ENCODE measurements at places on chromosomes 7 and 10.

DNA sequence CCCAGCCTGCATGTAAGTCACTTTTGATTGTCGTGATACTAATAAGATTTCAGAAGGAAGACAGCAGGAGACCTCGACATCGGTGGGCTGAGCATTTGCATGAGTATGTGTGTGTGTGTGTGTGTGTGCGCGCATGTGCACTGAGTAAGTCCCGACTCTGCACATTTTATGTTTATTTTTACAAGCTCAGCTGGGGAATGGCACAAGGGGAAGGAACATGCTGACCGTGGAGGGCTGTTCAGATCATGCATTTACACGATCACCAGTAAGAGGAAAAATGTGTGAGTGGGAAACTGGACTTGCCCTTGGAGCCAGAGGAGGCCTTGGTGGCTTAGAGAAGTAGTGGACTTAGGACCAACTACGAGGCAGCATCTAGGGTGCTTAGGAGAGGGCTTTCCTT is 41.3 kb downstream of the IL2RA start:
- no peak for DNase-seq

DNA sequence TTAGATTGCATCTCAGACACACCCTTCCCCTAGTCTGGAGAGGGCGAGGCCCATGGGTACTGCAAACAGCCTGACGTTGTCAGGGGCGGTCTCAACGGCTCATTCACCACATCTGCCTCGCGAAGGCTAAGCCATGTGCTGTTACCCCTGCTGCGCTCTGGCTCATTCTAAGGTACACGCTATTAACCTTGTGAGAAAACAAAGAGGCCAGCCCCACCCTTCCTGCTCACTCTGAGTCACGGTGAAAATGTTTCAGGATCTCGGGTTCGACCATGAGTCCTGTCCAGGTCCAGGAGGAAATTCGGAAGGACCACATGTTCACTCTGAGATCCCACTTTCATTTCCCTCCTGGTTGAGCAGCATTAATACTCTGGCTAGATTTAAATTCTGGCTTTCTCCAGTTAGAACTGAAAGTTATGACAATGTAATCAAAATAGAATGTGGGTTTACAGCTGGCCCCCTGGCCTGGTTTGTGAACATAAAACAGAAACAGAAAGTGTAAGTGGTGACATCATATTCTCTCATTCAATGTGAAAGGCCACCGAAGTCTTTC is 55.2 kb downstream of the EGFR start:
- no peak for DNase-seq

DNA sequence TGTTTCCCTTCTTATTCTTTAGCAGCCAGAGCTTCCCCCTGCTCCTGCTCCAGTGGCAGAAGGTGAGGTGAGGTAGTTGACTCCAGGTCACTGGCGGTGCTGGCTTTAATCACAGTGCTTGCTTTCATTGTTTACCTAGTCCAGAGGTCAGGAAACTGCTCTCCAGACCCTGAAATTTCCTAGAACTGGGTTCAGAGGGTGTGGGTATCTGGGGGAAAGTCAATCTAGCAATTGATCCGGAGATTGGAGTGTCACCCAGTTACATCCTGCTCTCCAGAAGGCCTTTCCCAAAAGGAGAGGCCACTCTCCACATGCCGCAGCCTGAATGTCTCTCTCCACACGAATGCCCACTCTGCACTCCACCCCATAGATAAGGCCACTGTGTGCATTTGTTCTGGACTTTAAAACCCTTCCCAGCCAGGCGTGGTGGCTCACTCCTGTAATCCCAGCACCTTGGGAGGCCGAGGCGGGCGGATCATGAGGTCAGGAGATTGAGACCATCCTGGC is 2.1 kb upstream of the MBL2 start:
- no peak for DNase-seq

DNA sequence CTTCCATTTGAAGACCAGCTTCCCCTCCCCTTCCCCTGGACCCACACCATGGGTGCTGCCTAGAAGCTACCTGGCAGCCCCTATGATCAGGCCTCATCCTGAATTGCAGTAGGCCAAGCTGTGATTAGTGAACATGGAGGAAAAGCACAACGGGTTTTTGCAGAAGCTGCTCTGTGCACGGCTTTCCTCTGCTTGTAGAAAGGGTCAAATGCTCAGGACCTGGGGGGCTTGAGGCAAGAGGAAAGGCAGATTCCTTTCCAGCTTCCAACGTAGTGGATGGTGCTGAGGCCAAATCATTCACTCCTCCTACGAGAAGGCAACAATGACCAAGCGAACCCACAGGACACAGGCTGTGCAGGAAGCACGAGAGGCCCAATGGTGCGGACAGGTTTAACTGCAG is 410.3 kb upstream of the SHH start:
- no peak for DNase-seq

- no peak for DNase-seq
Measured at GRCh38 chr7:127226685-127227374, 25.9 kb downstream of the GRM8 start.

GRCh38 chr7:20403331-20403730 is 72.6 kb downstream of the ITGB8 start:
- no peak for DNase-seq

- no peak for DNase-seq
Measured at GRCh38 chr7:50348469-50349162, 44.1 kb downstream of the IKZF1 start.

DNA sequence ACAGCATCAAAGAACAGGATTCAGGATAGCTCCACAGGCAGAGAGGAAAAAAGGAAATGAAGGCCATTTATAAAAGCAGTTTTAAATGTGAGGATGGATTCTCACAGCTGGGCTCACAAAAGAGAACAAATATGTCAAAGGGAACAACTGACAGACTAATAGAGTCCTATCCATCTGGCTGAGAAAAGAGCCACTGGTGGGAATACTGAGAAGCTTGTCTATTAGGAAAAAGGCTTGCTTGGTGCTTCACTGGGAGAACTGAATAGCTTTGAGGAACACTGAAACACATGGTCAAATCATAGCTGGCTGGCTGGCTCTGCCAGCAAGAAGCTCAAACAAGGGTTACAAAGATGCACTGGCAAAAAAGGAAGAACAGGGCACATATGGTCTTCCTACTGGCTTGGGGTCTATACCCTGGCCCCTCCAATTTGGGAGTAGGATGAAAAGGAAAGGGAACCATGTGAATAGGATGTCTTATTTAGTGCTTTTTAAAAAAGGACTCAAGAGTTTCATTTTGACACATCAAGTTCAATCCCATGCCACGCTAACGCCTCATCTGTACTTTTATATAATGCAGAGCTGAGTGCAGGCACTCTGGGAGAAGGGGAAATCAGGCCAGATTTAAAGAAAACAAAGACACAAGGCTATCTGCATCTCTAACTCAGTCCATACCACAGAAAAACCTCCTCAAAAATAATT is 44.8 kb upstream of the KCNIP2 start:
- DNase-seq: no peak

- DNase-seq: no peak
Measured at GRCh38 chr10:50426485-50426884, 175.2 kb upstream of the ASAH2 start.

GRCh38 chr10:119209736-119210355 is 2.5 kb downstream of the GRK5 start:
- DNase-seq: no peak

GRCh38 chr10:70600512-70601395 is 1.8 kb downstream of the PRF1 start:
- DNase-seq: no peak

- DNase-seq: no peak
Measured at GRCh38 chr7:41900532-41900931, 197.6 kb upstream of the INHBA start.

DNA sequence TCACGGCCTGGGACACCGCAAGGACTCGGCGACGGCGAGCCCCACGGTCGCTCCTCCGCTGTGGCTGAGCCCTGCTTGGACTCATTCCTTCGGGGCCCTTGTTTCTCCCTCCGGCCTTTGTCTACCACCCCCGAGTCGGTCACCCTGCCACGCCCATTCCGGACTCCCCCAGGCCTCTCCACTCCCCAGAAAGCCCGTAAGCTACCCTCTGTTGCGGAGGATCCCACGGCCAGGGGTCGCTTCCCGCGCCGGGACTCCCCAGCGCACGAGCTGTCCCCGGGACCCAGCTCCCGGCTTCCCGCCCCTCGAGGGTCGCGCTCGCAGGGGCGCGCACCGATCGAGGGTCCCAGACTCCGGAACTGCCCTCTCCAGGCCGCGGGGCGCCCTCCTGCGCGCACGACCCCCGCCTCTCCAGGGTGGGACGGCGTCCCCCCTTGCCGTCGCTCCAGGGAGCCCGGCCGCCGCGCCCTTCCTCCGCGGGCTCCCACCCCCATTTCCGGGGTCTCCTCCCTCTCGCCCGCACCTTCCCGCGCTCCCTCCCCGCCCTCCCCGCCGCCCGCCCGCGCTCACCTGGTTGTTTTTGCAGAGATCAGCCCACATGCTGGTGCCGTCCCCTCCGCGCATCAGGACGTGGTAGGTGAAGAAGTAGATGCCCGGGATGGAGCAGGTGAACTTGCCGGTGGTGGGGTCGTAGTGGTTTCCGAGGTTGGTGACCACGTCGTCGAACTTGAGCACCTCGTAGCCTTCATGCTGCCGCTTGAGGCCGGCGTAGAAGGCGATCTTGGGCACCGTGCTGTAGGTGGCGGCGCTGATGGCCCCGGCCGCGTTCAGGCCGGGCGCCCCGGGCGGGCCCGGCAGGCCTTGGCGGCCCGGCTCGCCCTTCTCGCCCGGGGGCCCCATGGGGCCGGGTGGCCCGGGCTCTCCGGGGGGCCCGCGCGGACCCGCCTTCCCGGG is 1.5 kb downstream of the C1QL3 start:
- no peak for DNase-seq

DNA sequence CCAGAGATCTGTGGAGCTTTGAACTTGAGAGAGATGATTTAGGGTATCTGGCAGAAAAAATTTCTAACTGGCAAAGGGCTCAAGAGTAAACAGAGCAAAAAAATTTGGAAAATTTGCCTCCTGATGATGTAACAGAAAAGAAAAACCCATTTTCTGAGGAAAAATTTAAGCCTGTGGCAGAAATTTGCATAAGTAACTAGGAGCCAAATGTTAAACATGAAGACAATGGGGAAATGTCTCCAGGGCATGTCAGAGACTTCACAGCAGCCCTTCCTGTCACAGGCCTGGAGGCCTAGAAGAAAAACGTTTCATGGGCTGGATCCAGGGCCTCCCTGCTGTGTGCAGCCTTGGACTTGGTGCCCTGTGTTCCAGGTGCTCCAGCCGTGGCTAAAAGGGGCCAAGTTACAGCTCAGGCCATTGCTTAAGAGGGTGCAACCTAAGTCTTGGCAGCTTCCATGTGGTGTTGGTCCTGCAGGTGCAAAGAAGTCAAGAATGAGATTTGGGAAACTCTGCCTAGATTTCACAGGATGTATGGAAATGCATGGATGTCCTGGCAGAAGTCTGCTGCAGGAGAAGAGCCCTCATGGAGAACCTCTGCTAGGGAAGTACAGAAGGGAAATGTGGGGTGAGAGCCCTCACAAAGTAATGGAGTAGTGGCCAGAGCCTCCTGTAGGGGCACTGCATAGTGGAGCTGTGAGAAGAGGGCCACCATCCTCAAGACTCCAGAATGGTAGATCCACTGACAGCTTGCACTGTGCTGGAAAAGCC is 8.1 kb downstream of the SEMA3D start:
- DNase-seq: no peak

GRCh38 chr7:148318102-148318811 is 272.3 kb upstream of the C7orf33 start:
- DNase-seq: no peak

All from stimulated activated CD8-positive, alpha-beta memory T cell treated with anti-CD3 and anti-CD28 coated beads, Interleukin-15, amount 100 ng/mL, for 4 hours (primary cell).